Hepatic stellate cell (primary cell): ENCODE measurements at places on chromosomes 5 and 9.
A peak's percentile ranks its signal among the peaks of the same experiment; 100 is the strongest.

- DNase-seq: no peak
These were observed 97.5 kb downstream of the ZNF608 start for GRCh38 chr5:124648902-124649467.

- no peak for DNase-seq
These were observed 55.2 kb downstream of the ERBIN start for GRCh38 chr5:65981548-65981947.

DNA sequence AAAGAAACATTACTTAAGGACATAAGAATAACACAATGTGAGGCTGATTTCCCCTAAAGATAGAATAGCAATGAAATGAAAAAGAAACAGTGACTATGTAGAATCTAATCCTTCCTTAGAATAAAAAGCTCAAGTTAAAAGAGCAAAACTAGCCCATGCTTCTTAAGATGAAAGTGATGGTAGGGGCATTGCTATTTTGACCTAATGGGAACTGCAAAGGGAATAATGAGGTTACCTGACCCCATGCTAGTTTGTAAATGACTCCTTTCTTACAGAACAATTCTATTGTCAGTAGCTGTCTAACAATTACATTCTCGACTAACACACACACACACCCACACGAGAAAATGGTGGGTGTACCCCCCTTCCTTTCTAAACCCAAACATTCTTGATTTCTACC is 575.8 kb downstream of the CSNK1G3 start:
- no peak for DNase-seq

- peak; percentile 25 for DNase-seq
These were observed 82.7 kb downstream of the BNC2 start for GRCh38 chr9:16787724-16788123.

DNA sequence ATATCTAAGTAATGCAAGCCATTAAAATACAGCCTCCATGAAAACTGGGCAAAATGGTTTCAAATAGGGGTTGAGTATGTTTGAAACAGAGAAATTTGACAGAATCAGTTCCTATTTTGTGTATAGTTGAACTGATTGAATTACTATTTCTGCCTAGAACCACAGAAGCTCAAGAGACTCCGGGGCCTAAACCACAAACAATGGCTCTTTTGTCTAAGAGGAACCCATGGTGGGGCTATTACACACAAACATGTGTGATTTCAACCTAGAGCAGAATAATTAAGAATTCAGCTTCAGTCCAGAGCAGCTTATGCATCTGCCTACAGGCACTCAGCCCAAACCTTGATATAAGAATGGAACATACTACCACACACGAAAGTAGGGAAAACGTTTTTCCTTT is 171.2 kb upstream of the MPDZ start:
- no peak for DNase-seq

- DNase-seq: no peak
These were observed 234.1 kb upstream of the ACTBL2 start for GRCh38 chr5:57716661-57717060.

DNA sequence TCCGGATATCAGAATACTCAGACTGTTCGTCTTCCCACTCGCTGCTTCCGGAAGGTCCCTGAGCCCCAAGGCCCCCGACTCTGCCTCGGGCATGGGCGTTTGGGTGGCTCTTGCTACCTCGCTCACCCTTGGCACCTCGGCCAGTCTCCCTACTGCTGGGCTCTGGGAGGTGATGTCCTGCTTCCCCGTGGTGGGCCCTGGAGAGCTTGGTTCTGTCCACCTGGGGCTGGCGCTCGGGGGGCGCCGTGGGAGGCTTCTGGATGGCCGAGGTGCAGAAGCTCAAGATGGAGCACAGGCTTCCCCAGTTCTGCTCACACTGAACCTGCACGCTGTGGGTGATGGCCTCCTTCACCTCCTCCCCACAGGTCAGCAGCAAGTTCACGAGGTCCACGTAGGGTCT is 10.4 kb downstream of the STC2 start:
- no peak for DNase-seq

GRCh38 chr5:15183520-15183919 is 311.9 kb upstream of the ANKH start:
- DNase-seq: peak; percentile 3

GRCh38 chr5:84478603-84479002 is 93.9 kb upstream of the EDIL3 start:
- DNase-seq: no peak

DNA sequence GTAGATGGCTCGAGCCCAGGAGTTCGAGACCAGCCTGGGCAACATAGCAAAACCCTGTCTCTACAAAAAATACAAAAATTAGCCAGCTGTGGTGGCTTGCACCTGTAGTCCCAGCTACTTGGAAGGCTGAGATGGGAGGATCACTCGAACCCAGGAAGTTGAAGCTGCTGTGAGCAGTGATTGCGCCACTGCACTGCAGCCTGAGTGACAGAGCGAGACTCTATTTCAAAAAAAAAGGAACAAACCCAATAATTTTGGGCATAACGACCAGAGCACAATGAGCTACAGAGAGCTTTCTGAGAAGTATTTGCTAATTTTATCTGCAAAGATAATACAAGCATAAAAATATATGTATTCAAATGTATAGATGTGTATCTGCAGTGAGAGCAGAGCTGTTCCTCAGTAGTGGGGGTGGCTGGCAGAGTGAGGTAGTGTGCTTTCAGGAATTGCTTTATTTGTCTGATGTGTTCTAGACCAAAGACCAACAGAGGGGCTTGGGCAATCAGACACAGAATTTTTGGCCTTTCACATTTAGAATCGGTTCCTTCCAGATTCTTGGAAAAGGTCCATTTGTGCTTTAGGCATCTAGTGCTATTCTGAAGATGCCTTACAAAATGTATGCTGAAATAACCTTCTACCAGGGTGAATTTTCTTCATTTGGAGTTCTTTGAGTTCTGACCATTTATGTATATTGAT is 5.2 kb downstream of the DOCK8 start:
- no peak for DNase-seq

GRCh38 chr9:81032831-81033230 is 656.5 kb downstream of the TLE1 start:
- DNase-seq: no peak

DNA sequence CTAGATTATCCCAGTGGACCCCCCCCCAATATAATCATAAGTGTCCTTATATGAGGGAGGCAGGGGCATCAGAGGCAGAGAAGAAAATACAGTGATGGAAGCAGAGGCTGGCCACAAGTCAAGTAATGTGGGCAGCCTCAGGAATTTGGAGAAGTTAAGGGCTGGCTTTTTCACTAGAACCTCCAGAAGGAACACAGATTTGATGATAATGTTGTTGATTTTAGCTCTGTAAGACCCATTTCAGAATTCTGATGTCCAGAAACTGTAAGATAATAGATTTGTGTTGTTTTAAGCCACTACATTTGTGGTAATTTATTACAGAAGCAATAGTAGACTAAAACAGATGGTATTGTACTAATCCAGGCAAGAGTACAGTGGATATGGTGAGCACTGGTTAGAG is 36.3 kb upstream of the LRRTM2 start:
- DNase-seq: peak; percentile 31

DNA sequence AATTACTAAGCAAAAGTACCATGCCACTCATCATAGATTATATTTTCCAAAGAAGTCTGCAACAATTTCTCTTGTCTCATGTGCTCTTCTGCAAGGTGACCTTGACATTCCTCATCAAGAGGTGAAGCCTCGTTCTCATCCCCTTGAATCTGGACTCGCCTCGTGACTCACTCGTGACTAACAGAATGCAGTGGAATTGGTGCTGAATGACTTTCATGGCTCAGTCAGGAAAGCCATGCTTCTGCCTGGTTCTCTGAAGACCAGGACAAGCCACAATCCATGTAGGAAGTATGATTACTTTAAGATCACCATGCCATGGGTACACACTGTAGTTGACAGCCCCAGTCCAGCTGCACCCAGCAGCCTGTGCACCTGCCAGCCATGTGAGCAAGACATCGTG is 335.8 kb downstream of the GADD45G start:
- DNase-seq: peak; percentile 58

GRCh38 chr5:134148986-134149539 is 27.7 kb downstream of the SKP1 start:
- DNase-seq: no peak

DNA sequence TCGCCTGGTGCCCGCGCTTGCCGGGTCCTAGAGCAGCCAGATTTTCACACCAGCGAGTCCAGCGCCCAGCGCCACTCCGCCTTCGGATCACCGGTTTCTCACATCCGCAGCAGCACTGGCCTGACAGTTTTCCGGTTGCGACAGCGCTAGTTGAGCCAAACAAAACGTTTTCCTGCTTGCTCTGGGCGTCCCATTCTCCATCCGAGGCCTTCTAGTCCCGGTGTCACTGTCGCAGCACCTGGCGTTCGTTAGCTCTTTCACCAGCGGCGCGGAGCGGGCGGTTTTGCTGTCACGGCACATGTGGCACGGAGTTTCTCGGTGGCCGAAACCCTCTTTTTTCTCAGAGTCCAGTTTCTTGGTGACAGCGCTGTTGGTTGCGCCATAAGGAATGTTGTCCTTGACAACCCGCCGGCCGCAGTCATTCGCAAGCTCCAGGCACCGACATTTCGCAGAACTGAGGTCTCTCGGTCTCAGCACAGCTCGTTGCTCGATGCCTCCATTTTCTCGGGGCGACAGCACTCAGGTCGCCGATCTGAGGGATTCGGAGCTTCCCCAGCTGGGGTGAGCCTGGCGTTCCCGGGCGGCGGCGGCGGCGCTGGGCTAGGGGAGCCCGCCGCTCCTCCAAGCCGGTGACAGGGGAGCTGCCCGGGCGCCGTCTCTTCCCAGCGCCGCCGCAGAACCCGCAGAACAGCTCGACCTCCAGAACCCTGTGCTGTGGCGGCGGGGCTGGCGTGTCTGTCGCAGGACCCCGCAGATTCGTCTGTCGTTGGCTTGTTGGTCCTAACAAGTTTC is 47.8 kb downstream of the ANXA2R start:
- DNase-seq: peak; percentile 66
